ENCODE measurements at places on chromosomes 4 and X.

DNA sequence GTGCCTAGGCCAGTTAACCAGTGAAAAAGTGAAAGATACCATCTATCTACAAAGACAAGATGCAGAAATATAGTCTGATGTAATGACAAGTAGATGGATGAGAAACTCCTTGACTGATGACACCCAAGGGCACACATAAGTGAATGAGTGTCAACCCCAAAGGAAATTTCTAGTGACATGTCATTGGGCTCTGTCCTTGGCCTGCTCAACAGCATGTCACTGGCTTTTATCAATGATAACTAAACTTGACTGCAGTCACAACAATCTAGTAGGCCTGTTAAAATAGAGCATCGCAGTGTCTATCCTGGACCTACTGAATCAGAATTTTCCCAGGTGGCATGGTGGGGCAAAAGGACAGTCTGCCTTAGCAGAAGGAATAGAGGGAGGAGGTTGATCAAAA lies 155.8 kb downstream of the TSPAN5 start:
- DNase-seq: no peak

GRCh38 chrX:74119016-74119910 lies 184.7 kb upstream of the ZCCHC13 start:
- DNase-seq: no peak

- no peak for DNase-seq
Measured at GRCh38 chr4:151573474-151573873, 164.5 kb downstream of the FHIP1A start.

DNA sequence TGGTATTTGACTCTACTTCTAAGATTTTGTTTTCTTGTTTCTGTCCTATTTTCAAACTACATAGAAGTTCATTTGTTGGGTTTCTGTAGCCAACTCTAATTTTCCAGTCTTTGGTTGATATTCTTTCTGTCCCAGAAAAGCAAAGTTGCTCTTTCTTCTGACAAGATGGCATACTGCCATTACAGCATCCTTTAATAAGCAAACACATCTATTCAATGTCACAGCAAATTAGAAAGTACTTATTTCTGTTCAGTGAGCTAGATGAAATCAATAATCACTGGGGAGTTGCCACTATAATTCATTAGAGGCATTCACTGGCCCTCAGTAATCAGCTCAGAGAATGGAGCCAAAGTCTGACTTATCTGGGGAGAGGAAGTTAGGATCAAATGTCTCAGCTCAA lies 1258.0 kb upstream of the IGFBP7 start:
- no peak for DNase-seq

- no peak for DNase-seq
Measured at GRCh38 chrX:31423609-31424189, 351.9 kb upstream of the FTHL17 start.

- no peak for DNase-seq
Measured at GRCh38 chr4:154064244-154064643, 275.4 kb upstream of the SFRP2 start.

GRCh38 chr4:10803713-10804343 lies 119.3 kb upstream of the CLNK start:
- DNase-seq: no peak

DNA sequence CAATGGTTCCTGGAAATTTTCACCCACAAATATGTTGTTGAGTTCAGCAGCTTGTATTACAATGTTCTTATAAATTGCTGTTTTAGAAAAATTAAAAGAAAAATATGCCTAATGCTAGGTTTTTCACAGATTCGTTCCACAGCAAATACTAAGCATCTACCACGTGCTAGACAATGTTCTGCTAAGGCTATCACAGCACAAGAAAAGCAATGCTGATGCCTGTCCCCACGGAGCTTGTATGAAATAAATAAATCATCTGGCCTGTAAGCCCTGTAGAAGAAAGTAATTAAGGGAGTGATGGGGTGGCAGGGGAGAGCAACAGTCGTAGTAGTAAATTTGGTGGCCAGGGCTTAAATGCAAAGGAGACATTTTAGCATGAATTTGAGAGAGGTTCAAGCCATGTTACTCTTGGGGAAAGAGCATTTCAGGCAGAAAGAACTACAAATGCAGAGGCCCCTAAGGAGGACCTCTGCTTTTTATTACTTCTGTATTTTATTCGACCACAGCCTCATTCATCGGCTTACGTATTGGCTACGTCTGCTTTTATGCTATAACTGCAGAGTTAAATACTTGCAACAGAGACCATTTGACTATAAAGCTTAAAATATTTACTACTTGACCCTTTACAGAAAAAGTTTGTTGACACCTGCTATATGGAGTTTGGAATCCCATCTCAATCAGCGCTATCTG lies 36.3 kb downstream of the ARAP2 start:
- no peak for DNase-seq

DNA sequence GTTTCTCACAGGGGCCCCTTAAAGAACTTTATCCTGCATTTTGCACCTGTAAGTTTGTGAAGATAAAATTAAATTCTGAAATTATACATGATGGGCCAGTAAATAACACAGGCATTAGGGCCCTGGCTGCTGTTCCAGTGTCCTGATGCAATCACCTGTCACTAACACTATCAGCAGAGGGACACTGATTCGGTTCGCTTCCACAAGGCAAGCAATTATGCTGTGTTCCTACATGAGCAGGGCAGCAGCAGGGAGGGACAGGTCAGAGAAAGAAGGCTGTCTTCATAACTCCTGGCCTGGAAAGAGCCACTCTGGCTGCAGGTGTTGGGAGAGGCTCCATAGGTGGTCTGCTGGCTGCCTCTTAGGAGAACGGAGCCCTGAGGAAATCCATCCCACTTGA lies 487.3 kb downstream of the MID1IP1 start:
- no peak for DNase-seq

- no peak for DNase-seq
Measured at GRCh38 chr4:155703486-155704247, 37.0 kb downstream of the GUCY1A1 start.

- DNase-seq: no peak
Measured at GRCh38 chrX:119479845-119480244, 11.6 kb downstream of the SLC25A5 start.

DNA sequence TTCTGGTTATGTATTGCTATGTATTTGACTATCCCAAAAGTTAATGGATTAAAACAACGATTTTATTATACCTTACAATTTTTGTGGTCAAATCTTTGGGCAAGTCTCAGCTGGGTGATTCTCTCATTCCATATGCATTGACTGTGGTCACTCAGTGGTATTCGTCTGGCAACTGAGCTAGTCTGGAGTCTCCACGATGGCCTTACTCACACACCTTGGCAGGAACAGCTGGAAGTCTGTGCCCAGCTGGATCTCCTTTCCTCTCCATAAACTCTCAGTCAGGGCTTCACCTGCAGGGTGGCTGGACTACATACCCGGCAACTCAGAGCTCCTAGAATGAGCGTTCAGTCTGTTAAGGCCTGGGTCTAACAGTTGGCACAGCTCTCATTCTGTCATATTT lies 141.1 kb upstream of the WDFY3 start:
- no peak for DNase-seq

DNA sequence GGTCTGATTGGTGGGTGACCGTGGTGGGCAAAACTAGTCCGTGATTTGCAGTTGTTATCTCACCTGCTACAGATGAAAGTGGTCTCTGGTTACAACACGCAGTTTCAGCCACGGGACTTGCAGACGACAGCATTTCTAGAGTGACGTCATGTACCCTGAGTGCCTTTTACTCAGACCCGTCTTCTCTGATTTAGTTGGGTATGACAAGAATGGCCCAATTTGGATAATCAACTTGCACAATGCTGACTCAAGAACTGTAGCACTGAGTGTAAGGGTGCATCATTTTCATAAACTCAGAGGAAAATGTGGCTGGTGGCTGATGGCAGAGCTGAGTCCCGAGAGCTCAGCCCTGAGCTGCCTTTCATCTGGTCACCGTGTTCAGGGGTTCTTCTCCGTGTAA lies 281.4 kb upstream of the FRG1 start:
- DNase-seq: no peak

GRCh38 chrX:23857363-23857762 lies 50.4 kb downstream of the APOO start:
- no peak for DNase-seq

- DNase-seq: no peak
Measured at GRCh38 chr4:138037696-138038095, 204.5 kb downstream of the SLC7A11 start.

GRCh38 chrX:68416592-68416991 lies 16.7 kb downstream of the OPHN1 start:
- no peak for DNase-seq

- DNase-seq: peak; percentile 17
Measured at GRCh38 chrX:72308566-72309296, 3.0 kb upstream of the CITED1 start.

DNA sequence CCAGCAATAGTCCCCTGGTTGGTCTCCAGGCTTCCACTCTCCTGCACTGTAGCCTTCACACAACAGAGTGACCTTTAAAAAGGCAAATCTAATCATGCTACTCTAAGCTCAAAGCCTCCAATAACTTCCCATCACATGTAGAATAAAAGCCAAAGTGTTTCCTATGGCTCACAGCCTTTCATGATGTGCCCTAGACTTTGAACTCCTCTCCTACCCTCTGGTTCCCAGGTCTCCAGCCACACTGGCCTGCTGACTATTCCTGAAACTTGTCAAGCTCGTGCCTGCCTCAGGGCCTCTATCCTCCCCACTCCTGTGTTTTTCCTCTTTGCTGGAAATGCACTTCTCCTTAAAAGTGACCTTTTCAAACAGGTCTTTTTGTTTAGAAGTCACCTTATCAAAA lies 3.1 kb downstream of the MANBA start:
- no peak for DNase-seq

DNA sequence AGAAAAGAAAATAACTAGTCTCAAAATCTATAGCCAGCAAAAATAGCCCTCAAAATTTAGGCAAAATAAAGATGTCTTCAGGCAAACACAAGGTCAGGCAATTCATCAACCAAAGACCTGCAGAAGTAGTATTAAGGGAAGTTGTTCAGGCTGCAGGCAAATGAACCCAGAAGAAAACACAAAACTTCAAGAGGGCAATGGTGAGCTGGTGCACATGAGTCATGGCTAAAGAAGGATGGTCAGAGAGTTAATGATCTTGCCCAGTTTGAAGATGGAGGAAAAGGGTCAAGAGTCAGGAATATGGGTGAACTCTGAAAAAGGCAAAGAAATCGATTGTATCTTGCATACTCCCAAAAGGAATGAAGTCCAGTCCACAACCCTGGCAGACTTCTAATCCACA lies 83.1 kb upstream of the FAT4 start:
- no peak for DNase-seq

GRCh38 chr4:17515445-17516407 lies 761 bp downstream of the CLRN2 start:
- DNase-seq: no peak

DNA sequence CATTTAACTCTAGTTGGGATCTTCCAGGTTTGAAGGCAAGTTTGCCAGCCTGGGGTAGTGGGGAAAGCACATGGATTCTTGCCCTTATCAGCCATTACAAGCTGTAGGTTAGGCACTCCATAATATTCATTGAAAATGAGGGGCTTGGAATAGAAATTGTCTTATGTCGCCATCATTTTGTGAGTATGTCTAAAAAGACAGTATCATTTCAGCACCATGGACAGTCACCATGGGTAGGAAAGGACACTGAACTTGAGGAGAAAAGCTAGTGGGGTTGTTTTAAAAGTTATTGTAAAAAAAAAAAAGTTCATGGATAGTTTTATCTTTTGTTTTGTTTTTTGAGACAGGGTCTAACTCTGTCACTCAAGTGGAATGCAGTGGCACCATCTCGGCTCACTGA lies 356.1 kb downstream of the HNRNPD start:
- no peak for DNase-seq

DNA sequence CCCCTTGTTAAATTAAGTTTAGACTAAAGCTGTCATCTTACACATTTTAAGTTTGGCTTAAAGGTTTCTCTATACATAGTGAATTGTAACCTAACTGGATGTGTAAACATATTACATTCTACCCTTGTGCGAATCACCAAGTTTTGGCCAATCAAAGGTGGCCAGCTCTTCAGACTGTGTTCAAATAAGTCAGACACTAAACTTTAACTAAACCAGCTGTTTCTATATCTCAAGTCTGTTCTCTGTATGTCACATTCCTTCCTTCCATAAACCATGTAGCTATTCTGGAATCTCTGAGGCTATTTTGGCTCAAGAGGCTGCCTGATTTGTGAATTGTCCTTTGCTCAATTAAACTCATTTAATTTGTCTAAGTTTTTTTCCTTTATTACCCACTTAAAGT lies 6.7 kb downstream of the SULT1B1 start:
- DNase-seq: no peak

- no peak for DNase-seq
Measured at GRCh38 chr4:133776961-133777360, 424.6 kb downstream of the PABPC4L start.

- DNase-seq: no peak
Measured at GRCh38 chr4:56477192-56477702, 9.8 kb downstream of the SRP72 start.

- no peak for DNase-seq
Measured at GRCh38 chr4:24032371-24032989, 142.6 kb upstream of the PPARGC1A start.

DNA sequence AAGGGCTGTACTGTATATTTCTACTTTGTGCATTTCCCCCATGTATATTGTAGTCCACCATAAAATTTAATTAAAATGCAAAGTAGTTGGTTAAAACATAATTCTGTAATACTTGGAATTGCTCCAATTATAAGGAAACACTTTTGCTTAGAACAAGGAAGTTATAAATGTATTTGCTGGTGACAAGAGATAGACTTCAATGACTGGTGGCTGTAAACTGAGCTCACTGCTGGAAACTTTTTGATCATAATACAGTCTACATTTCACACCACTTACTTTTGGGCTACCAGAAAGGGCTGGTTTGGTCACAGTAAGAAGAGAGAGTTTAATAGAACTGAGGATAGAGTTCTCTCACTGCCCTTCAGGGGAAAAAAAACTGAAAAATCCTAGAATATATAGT lies 32.7 kb downstream of the DCAF8L2 start:
- no peak for DNase-seq

DNA sequence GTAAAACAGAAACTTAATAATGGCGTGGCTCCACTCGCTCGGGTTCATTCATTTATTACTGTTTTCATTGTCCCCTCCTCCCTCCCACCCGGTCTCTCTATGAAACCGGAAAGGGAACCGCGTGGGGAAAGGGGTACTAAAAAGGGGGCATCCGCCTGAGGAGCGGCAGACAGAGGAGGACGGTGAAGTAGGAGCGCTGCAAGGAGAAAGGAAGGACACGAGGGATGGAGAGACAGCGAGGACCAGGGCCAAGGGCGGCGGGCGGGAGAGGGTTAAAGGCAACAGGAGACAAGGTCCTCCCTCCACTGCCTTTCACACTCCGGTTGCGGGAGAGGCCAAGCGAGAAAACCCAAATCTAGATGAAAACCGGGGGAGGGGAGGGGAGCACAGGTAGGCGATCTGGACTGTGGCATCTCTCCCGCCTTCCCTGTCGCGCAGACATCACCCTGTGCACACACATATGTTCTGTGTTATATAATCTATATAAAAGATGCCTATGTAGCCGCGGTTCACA lies 829 bp downstream of the ELOVL6 start:
- peak; percentile 69 for DNase-seq

Data from activated naive CD8-positive, alpha-beta T cell treated with anti-CD3 and anti-CD28 coated beads for 36 hours (primary cell).